Immature natural killer cell (primary cell): ENCODE measurements at places on chromosomes 2 and 18.
A peak's percentile ranks its signal among the peaks of the same experiment; 100 is the strongest.

DNA sequence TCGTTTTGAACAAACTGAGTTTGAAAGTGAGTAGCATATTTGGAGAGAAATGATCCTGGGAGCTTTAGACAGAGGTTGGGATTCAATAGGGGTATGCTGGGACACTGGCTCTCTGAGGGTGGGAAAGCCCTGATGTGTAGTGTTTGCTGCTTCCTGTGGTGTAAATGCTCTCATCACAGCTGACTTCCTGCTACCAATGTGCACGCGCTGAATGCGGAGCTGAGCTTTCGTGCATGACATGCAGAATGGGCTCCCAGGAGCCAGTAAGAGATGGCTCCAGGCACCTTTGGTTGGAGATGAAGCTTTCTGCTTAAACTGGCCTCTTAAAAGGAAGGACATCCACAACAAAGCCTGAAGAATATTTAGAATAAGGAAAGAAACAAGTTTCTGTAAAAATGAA is 224.1 kb upstream of the CCDC150 start:
- H3K4me1 ChIP-seq = no peaks in the 10 kb centered on the region
- DNase-seq = no peak
- H3K4me3 ChIP-seq = no peak overlapping the region
- H3K27me3 ChIP-seq = peaks cover 2% of the 10 kb centered on the region
- no peaks in the 10 kb centered on the region for H3K36me3 ChIP-seq

GRCh38 chr2:65031341-65032018 is 24.7 kb upstream of the CEP68 start:
- H3K27ac ChIP-seq = peak overlapping the region; percentile 73
- H3K36me3 ChIP-seq = no peaks in the 10 kb centered on the region

DNA sequence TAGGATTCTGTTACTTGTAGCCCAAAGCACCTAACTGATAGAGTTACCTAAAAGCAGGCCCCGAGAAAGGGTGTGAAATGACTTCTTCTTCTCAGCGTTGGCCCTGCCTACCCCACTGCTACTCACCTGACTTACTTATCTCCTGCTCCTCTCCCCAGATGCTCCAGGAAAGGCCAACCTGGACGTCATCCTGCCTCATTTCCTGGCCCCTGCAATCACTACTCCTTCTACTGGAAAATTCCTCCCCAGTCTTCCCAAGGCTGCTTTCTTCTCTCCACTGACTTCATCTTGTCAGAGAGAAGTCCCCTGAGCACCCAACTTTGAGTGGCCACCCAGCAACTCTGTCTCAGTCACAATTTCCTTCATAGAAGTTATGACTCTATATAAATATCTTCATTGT is 63.4 kb upstream of the KLF7 start:
- H3K36me3 ChIP-seq = no peaks in the 10 kb centered on the region
- peaks cover 6% of the 10 kb centered on the region for H3K27me3 ChIP-seq
- no peak for DNase-seq

GRCh38 chr2:100819370-100820272 is at the start of gene NPAS2:
Gene NPAS2 (plus strand): TSS chr2:100820139. CDS start chr2:100904755, 84,616 bp downstream.
- peaks cover 11% of the 10 kb centered on the region for H3K27me3 ChIP-seq
- no peak within 1 kb of the TSS for H3K4me3 ChIP-seq
- no peak for DNase-seq
